Cerebellum (tissue), 4 donors: ENCODE measurements at places on chromosomes 11 and 22.

GRCh38 chr11:115705200-115705599, 201.0 kb upstream of the CADM1 start:
- DNase-seq, result no peak

DNA sequence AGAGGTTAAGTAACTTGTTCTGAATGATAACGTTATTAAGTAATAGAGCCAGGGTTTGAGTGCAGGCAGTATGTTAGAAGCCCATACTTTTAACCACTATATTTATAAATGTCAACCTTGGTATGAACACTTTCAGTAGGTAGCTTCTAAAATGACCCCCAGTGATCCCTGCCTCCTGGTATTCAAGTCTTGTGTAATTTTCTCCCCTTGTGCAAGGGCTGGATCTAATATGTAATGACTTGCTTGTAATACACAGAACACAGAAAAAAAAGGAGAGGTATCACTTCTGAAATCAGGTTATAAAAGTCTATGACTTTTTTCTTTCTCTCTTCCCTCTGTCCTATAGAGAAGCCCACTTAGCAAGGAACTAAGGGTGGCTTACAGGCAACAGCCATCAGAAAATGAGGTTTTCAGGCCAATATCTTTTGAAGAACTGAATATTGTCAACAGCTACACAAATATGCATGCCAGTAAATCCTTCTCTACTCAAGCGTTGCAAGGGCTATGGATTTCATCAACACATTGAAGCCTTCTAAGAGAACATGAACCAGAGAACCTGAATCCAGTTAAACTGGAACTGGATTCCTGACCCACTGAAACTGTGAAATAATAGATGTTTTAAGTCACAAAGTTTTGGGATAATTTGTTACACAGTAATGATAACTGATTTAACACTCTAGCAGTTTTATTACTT, 712.3 kb downstream of the METTL15 start:
- no peak for DNase-seq

DNA sequence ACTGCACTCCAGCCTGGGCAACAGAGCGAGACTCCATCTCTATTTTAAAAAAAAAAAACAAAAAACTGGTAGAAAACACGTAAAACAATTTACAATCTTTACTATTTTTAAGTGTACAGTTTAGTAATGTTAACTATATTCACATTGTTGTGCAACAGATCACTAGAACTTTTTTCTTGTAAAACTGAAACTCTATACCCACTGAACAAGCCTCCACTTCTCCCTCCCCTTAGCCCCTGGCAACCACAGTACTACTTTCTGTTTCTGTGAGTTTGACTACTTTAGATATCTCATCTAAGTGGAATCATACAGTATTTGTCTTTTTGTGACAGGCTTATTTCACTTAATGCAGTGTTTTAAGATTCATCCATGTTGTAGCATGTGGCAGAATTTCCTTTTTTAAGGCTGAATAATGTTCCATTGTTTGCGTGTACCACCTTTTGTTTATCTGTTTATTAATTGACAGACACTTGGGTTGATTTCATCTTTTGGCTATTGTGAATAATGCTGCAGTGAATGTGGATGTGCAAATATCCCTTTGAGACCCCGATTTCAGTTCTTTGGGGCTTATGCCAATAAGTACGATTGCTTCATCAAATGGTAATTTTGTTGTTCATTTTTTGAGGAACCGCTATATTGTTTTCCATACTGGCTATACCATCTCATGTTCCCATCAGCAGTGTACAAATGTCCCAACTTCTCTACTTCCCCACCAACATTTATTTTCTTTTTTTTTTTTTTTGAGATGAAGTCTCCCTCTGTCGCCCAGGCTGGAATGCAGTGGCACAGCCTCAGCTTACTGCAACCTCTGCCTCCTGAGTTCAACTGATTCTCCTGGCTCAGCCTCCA, 11.0 kb downstream of the DDB2 start:
- no peak for DNase-seq

DNA sequence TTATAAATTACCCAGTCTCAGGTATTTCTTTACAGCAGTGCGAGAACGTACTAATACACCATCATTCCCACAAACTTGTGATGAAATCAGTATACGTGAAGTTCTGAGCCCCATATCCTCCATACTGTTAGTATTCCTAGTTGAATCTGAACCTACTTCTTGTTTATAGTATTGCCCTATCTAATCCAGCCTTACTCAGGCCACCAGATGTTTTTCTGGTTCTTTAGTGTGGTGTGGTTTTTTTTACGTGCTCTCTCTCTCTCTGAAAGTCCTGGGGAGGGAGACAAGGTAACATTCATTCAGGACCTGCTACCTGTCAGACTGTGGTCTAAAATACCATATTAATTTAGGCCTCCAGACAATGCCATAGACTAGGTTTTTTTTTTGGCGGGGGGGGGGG, 47.6 kb upstream of the TEAD1 start:
- no peak for DNase-seq

DNA sequence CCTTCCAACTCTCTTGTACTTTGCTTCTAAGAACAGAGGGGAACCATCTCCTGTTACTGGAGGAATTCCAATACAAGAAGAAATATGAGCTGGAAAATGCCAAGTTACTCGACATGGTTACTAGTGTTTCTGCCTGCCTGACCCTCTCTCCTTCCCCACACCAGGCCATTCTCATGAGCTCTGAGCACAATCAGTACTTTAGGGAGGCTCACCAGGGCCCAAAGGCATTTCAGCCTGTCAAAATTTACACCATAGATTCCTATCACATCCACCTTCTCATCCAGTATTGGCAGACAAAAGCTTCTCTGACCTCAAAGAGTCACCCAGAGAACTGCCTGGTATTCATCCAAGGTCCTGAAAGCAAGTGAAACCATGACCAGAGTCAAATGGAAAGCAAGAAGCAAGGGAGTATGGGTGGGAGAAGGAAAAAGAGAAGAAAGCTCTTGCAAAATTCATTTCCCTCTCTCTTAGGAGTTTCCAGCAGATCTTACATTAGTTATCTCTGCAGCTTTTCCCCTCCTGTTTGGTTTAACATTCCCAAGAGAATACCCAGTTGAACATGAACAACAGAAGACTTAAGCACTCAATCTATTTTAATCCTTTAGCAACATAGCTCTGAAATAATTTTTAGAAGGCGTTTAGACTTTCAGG, 58.7 kb upstream of the NCAM1 start:
- no peak for DNase-seq
